NCI-H1092 treated with DMSO at 0.1 percent for 48 hours (cell line): ENCODE measurements at places on chromosomes 2 and 18.

GRCh38 chr18:75137346-75137877 lies 71.5 kb downstream of the PTGR3 start:
- DNase-seq: no peak

DNA sequence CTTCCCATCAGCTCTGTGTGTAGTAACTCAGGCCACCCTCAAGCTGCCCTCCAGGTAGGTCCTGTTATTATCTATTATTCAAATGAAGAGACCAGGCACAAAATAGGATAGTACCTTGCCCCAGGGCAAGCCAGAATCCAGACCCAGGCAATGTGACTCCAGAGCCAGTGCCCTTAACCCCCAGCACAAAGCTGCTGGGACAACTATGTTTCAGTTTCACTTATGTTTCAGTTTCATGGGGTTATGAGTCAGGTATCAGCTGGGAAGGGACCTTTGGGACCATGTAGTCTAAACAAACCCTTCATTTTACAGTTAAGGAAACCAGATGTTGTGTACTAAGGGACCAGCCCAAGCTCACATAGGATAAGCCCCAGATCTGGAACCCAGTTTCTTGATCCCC lies 10.0 kb downstream of the HK2 start:
- no peak for DNase-seq

GRCh38 chr2:99607861-99608491 lies 118.2 kb upstream of the REV1 start:
- DNase-seq: peak; percentile 35

GRCh38 chr18:56322406-56322805 lies 316.0 kb downstream of the TXNL1 start:
- DNase-seq: no peak

DNA sequence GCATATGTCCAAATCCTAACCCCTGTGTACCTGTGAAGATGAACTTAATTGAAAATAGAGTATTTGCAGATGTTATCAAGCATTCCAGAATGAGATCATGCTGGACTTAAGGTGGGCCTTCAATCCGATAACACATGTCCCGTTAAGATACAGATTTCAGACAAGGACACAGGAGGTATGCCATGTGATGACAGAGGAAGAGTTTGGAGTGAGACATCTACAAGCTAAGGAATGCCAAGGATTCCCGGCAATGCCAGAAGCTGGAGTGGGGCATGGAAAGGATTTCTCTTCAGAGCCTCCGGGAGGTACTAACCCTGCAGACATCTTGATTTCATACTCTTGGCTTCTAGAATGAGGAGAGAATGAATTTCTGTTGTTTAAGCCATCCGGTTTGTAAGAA lies 231.7 kb downstream of the ALK start:
- DNase-seq: no peak

GRCh38 chr2:42984081-42984480 lies 191.7 kb upstream of the HAAO start:
- DNase-seq: no peak

DNA sequence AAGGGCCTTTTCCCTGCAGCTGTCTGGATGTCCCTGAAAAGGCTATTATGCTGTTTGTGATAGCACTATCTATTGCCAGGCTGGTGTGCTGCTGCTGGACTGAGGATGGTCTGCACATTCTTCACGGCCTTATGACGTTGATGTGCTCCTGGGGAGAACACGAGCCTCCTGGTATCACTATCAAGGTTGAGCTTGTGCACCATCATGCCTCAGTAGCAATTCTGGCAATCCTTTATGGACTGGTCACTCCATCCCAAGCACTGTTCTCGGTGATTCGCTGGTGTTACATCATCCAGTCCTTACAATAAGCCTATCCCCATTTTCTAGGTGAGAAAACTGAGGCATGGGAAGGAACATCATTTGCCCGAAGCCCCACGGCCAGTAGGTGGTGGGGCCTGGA lies 18.2 kb upstream of the CCBE1 start:
- DNase-seq: no peak

GRCh38 chr18:48828691-48829442 lies 121.9 kb downstream of the SMAD7 start:
- peak; percentile 82 for DNase-seq

GRCh38 chr2:46239847-46240181 lies 57.4 kb upstream of the EPAS1 start:
- no peak for DNase-seq

DNA sequence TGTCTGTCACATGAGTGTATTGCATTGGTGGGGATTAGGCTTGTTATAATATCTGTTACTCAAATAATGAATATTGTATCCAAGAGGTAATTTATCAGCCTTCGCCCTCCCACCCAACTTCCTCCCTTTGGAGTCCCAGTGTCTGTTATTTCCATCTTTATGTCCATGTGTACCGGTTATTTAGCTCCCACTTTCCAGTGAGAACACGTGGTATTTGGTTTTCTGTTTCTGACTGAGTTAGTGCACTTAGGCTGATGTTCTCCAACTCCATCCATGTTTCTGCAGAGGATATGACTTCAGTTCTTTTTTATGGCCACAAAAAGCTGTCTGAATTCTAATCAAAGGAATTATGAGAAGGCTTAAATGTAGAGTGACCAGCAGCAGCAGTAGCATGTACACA lies 104.0 kb upstream of the ARHGAP28 start:
- DNase-seq: no peak

DNA sequence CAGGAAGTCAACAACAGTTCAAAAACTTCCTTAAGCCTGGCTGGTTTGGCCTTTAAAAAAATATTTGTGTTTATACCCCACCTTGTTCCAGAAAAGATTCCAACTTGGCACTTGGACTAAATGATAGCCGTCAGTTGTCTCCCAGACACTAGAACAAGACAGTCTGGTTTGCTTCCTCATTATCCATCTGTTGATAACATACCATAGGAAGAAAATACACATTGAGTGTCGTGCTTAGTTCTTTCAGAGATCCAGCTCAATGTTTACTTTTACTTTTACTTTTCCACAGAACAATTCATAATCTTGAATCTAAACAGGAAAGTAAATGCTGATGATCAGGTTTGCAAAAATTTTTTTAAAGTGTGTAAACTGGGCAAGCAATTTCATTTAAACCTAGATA lies 2.4 kb upstream of the VPS54 start:
- no peak for DNase-seq

- DNase-seq: no peak
Observed at GRCh38 chr2:46116553-46116991, 180.6 kb upstream of the EPAS1 start.

DNA sequence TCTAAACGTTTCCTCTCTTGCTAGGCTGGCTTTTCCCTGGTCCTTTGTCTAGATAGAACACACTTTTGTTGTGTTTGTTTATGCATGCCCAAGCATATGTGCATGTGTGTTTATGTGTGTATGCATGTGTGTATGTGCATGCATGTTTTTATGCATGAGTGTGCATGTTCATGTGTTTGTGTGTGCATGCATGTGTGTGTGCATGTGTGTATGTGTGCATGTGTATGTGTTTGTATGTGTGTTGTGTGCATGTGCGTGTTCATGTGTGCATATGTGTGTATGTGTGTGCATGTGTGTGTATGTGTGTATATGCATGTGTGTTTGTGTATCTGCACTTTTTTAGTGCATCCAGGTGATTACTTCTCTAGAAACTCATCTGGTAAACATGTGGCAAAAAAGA lies 558.0 kb downstream of the GALR1 start:
- DNase-seq: no peak

DNA sequence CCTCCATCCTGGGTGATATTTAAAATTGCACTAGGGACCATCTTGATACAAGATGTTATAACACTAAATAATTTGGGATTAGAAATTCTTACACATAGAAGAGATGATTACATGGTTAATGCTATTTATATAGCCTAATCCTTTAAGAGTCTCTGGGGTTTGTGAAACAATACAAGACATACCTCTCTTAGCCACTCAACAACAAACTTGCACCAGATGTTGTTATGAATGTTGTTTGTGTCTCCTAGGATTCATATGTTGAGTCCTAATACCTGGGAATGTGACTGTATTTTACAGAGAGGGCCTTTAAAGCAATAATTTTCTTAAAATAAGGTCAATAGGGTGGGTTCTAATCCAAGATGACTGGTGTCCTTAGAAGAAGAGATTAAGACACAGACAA lies 678.3 kb downstream of the NYAP2 start:
- DNase-seq: no peak

- DNase-seq: no peak
Observed at GRCh38 chr2:27431395-27431794, 3.0 kb downstream of the NRBP1 start.

- DNase-seq: no peak
Observed at GRCh38 chr2:150705767-150706166, 218.3 kb upstream of the RND3 start.

DNA sequence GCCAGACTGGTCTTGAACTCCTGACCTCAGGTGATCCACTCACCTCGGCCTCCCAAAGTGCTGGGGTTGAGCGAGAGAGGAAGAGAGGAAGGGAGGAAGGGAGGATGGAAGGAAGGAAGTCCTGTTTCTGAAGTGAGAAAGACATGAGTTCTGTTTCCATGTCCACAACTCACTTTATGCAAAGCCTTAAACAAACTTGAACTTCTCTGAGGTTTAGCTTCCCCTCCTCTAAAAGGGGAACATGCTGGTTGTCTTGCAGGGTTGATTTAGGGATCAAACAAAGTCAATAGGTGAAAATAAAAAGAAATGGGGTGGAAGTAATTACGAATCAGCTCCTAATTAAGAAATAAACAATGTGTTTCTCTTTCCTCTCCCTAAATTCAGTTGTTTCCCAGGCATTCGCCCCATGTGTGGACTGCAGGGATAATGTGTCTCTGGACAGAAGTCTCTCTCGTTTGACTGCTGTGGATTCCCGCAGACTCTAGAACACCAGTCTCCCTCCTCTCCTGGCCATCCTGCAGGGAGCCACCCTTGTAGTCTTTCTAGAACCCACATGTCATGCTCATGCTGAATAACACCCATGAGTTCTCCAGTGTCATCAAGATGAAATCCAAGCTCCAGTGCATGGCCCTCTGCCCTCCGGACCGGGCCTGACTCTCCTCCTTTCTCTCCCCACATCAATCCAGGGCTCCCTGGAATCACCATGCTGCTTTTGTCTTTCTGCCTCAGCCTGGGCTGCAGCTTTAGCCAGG lies 229.3 kb upstream of the TRIB2 start:
- no peak for DNase-seq
